Hematopoietic multipotent progenitor cell treated with erythropoietin and hydrocortisone succinate and interleukin-3 and kit ligand, for 6 days (in vitro differentiated cells): ENCODE measurements at places on chromosomes 4 and X.

- no peak for DNase-seq
Observed at GRCh38 chr4:26685250-26685649, 101.4 kb downstream of the TBC1D19 start.

- DNase-seq, result no peak
Observed at GRCh38 chr4:106473515-106473914, 104.9 kb upstream of the GIMD1 start.

DNA sequence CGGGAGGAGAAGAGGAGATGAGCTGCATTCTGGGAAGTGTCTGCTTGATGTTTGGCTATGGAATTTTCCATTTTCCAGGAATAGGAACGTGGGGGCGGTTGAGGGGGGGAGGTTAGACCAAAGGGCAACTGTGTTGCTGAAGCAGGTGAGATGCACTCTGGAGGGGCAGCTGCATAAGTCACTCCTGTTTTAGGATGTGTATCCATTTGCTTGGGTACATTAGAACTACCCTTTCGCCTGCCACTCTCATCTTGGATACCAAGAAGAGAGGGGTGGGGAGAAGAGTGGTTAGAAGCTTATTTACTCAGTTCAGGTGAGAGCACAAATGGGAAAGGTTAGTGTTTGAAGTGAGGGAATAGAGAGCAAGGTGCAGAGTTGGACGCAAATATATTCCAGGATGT lies 934 bp upstream of the GPR119 start:
- no peak for DNase-seq

- no peak for DNase-seq
Observed at GRCh38 chr4:64940698-64941097, 531.4 kb upstream of the TECRL start.

DNA sequence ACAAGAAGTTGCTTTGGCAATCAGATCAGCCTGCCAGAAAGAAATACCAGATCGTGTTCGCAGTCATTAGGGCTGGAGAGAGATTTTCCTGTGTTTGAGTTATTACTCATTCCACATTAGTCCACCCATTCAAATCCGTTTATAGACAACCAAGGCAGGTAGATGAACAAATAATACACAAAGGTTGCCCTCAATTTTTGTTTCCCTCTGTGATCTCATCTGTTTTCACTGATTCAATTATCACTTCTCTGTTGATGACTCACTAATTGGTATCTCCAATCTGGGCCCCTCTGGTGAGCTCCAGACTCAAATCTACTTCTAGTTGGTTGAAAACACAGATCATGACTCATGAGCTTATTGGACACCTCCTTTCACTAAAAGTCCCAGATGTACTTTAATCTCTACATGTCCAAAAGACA lies 54.5 kb downstream of the CHM start:
- peak; percentile 23 for DNase-seq

DNA sequence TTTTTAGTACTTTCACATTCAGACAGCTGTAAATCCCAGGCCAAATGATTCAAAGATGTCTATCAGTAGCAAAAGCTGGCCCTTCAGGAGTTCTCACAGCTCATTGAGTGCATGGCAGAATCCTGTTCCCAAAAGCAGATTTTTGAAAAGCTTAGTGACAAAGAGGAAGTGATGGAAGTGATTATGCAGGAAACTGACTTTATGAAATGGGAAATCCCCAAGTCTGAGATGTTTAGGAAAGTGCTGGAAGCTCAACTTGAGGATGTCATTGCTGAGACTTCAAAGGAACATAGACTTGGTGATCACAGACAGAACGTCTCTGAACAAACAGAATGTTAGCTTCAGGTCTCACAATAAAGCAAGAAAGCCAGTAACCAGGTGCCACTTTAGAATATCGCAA lies 51.0 kb upstream of the CFAP47 start:
- no peak for DNase-seq
